T-helper 17 cell (primary cell): ENCODE measurements at places on chromosomes 5 and 9. TPM values are rescaled to one million over a fixed set of nuclear protein-coding genes. Genes with fewer than 3 reads are reported as not detected.

GRCh38 chr9:120689860-120690259, 24.4 kb downstream of the MEGF9 start:
- H3K36me3 ChIP-seq: no peaks in the 10 kb centered on the region
- DNase-seq: no peak
- H3K4me3 ChIP-seq: no peak overlapping the region

- no peaks in the 10 kb centered on the region for H3K36me3 ChIP-seq
- DNase-seq: no peak
- H3K4me1 ChIP-seq: no peaks in the 10 kb centered on the region
- peaks cover 12% of the 10 kb centered on the region for H3K27me3 ChIP-seq
- H3K27ac ChIP-seq: no peak overlapping the region
Measured at GRCh38 chr5:31847354-31847753, 208.4 kb downstream of the PDZD2 start.

GRCh38 chr5:171581781-171582180, 162.3 kb downstream of the FGF18 start:
- peaks cover 63% of the 10 kb centered on the region for H3K27me3 ChIP-seq
- no peaks in the 10 kb centered on the region for H3K36me3 ChIP-seq
- H3K4me1 ChIP-seq: peaks cover 2% of the 10 kb centered on the region
- H3K4me3 ChIP-seq: no peak overlapping the region

GRCh38 chr9:37587521-37587920, 4.9 kb downstream of the TOMM5 start:
- no peak for DNase-seq
- H3K4me3 ChIP-seq: no peak overlapping the region
- H3K4me1 ChIP-seq: peaks cover 34% of the 10 kb centered on the region
- H3K36me3 ChIP-seq: peaks cover 14% of the 10 kb centered on the region
- no peak overlapping the region for H3K27ac ChIP-seq
- no peaks in the 10 kb centered on the region for H3K27me3 ChIP-seq

DNA sequence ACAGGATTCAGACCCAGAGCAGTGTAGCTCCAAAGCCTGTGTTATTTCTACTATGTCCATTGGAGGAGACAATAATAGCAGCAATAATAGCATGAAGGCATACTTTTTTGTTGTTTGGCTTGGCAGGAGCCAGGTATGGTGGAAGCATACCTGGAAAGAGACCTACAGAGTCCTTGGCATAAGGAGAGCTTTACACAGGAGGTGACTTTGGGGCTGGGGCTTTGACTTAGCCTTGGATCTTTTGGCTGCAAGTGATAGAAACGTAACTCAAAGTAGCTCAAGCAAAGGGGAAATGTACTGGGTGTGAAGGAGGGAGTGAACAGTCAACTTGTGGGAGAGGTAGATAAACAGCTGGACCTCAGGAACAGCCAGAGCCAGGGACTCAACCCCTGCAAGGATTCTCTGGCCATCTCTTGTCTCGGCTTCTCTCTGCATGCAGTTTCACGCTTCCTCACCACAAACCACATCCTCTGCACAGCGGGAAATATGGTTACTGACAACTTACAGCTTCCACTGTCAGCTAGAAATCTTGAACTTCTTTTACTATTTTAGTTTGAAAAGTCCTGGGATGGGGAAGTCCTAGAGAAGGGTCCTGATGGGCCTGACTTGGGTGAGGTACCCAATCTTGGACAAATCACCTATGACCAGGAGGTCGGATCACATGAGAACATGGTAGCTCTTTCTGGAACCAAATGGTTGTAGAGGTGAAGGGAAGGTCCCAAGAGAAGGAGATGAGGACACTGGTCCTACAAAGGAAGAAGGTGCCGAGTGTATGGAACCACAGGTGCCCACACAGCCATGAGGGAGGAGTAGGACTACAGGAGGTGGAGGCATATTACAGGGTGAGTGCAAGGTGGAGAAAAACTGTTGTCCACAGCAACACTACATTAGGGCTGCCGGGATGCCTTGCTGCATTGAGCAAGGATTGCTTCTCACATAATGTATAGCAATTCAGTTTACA, 47.0 kb upstream of the TGFBR1 start:
- H3K27me3 ChIP-seq: no peaks in the 10 kb centered on the region
- H3K4me3 ChIP-seq: peak overlapping the region; percentile 96
- H3K4me1 ChIP-seq: peaks cover 51% of the 10 kb centered on the region
- no peak for DNase-seq
- H3K36me3 ChIP-seq: no peaks in the 10 kb centered on the region

DNA sequence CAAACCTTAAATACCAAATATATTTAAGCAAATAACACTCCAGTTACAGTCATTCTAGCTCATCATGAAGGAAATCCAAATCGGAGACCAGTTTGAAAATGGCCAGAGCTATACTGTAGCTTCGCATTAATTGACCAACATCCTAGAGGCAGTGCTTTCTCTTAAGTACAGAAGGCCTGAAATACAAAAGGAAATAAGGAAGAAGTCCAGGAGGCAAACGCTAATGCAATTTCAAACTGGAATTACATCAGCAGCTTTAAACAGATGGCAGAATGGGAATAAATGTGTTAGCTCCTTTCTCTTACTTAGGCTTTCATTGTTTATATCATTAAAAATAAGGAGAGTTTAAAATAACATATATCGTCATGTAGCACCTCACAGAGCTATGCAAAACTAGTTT, 197.0 kb downstream of the SEC61B start:
- no peak for DNase-seq
- no peak overlapping the region for H3K4me3 ChIP-seq
- H3K27ac ChIP-seq: no peak overlapping the region
- H3K36me3 ChIP-seq: no peaks in the 10 kb centered on the region

GRCh38 chr5:149063896-149064478, 1.1 kb upstream of the SH3TC2 start:
- no peaks in the 10 kb centered on the region for H3K36me3 ChIP-seq
- H3K27ac ChIP-seq: no peak overlapping the region
- H3K27me3 ChIP-seq: peaks cover 13% of the 10 kb centered on the region
- no peak overlapping the region for H3K4me3 ChIP-seq
- DNase-seq: no peak

DNA sequence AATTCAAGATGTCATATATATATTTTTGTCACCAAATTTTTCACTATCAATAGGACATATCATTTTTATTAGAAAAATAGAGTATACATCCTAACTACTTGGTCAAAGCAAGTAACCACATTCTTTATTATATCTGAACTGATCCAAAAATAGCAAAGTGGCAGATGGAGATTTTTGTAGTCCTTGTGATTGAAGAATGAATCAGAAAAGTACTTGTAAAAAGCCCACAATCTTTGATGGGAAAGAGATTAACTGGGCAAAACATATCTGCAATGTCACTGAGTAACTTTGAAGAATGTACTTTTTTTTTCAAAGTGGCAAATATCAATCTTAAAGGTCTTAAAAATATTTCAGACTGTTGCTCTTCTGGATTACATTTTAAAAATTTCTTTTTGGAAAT, 1040.6 kb upstream of the SEMA6A start:
- H3K36me3 ChIP-seq: no peaks in the 10 kb centered on the region
- no peaks in the 10 kb centered on the region for H3K4me1 ChIP-seq

GRCh38 chr9:89991204-89991790, 386.5 kb downstream of the GADD45G start:
- H3K4me1 ChIP-seq: peaks cover 3% of the 10 kb centered on the region
- no peak overlapping the region for H3K27ac ChIP-seq
- DNase-seq: no peak
- peaks cover 40% of the 10 kb centered on the region for H3K27me3 ChIP-seq

DNA sequence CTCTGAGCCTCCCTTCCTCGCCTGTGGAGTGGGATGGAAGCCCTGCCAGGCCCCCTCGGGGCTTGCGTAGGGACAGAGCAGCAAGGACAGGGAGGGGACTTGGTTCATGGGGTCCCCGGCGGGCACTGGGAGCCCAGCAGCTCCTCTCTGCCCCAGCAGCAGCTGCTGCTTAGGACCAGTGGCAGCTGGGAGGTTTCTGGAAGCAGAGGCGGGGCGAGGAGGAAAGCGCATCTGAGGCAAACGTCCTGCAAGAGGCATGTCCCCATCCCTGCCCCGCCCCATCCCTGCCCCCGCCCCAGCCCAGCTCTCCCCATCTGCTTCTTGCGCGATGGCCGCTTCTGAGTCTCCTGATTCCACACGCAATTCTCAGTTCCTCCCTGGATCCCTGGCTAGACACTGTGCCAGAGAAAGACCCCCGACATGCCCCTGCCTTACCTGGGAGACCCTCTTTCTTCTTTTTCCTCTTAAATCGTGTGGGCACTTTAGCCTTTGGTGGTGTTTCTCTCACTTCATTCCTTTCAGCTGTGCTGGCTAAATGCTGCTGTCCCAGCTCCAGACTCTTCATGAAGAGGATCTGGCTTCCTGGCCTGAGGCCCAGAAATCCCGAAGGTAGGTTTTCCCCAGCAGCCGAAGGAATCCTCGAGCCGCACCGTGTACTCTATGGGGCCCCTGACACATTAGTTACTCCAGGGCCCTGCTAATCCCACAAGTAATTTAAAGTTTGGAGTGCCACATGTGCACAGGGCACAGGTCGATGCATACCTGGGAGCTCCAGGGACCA, 4.4 kb upstream of the OR2S2 start:
- H3K36me3 ChIP-seq: no peaks in the 10 kb centered on the region
- H3K4me3 ChIP-seq: no peak overlapping the region
- no peaks in the 10 kb centered on the region for H3K4me1 ChIP-seq

- H3K36me3 ChIP-seq: no peaks in the 10 kb centered on the region
- H3K27ac ChIP-seq: no peak overlapping the region
- H3K4me3 ChIP-seq: no peak overlapping the region
- H3K4me1 ChIP-seq: no peaks in the 10 kb centered on the region
- no peak for DNase-seq
Measured at GRCh38 chr9:2359891-2360471, 261.6 kb upstream of the VLDLR start.

- no peaks in the 10 kb centered on the region for H3K36me3 ChIP-seq
- no peak for DNase-seq
- no peak overlapping the region for H3K4me3 ChIP-seq
- no peak overlapping the region for H3K27ac ChIP-seq
- H3K4me1 ChIP-seq: no peaks in the 10 kb centered on the region
- H3K27me3 ChIP-seq: peaks cover 32% of the 10 kb centered on the region
Measured at GRCh38 chr5:35305336-35306020, 75.2 kb upstream of the PRLR start.

DNA sequence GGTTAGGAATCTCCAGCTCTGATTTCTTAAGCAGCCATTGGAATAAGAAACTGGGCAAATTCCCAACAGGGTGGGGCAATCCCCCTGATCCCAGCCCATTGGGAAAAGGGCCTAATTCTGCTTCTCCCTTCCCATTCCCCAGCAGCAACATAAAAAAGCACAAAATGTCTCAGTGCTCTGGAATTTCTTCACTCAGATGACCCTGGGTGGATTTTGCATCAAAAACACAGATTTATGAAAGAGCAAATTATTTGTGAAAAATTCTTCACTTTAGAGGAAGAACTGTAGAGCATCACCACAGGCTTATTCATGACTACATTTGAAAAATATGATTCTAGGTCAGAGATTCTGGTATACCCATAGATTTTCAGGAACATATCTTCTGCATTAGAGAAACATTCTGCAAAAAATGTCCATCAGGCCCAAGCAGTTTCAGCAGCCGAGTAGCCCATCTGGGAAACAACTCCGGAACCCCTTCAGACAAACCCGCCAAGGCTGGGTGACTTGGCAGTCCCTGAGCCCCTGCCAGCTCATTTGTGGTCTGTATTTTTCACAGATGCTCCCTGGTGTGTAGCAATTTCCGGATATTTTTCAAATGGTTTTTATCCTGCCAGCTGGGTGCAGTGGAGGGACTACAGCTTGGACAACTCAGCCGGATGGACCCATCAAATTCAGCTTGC, 102.1 kb upstream of the RANBP3L start:
- peaks cover 19% of the 10 kb centered on the region for H3K27me3 ChIP-seq
- no peak overlapping the region for H3K27ac ChIP-seq
- no peak for DNase-seq
- no peaks in the 10 kb centered on the region for H3K36me3 ChIP-seq
- no peaks in the 10 kb centered on the region for H3K4me1 ChIP-seq
- no peak overlapping the region for H3K4me3 ChIP-seq

DNA sequence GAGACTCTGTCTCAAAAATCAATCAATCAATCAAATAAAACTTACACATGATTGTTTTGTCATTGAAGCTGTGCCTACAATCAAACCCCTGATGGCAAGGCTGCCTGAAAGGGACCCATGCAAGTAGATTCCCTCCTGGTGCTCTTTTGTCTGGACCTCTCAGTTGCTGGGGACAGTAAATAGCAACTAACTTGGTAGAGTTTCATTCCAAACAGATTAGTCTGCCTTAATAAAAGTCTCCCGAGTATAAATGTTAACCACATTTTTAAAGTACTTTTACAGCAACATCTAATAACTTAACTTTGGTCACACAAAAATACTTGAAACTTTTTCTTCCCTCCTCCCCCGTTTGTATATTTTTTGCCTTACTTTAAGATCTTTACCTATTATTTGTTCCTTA, 105.5 kb downstream of the FEM1C start:
- H3K4me1 ChIP-seq: no peaks in the 10 kb centered on the region
- no peak overlapping the region for H3K27ac ChIP-seq

- DNase-seq: no peak
- no peaks in the 10 kb centered on the region for H3K36me3 ChIP-seq
- no peak overlapping the region for H3K4me3 ChIP-seq
- H3K4me1 ChIP-seq: peaks cover 3% of the 10 kb centered on the region
- no peak overlapping the region for H3K27ac ChIP-seq
Measured at GRCh38 chr9:99515093-99515492, 293.0 kb downstream of the SEC61B start.

PCDHGA10 gene
- total RNA-seq: 0.10 TPM

IL7R gene
- 1,128 TPM for total RNA-seq
